ENCODE measurements at places on chromosomes 5 and 9.

DNA sequence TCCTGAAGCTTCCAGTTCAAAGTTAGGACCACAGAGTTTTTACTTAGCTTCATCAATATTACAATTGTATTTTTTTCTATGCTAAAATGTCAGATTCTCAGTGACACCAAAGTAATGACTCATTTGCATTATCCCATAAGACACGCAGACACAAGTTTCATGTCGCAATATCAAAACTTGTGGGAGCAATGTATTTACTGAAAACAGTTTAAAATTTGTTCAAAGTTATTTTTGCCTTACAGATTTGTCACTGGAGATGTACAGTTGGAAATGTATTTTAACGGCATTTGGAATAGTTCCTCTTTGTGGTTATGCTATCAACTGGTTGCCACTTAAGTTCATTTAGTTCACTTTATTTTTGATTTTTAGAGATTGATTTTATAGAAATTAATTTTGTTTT, 36.2 kb upstream of the DAP start:
- DNase-seq: no peak

DNA sequence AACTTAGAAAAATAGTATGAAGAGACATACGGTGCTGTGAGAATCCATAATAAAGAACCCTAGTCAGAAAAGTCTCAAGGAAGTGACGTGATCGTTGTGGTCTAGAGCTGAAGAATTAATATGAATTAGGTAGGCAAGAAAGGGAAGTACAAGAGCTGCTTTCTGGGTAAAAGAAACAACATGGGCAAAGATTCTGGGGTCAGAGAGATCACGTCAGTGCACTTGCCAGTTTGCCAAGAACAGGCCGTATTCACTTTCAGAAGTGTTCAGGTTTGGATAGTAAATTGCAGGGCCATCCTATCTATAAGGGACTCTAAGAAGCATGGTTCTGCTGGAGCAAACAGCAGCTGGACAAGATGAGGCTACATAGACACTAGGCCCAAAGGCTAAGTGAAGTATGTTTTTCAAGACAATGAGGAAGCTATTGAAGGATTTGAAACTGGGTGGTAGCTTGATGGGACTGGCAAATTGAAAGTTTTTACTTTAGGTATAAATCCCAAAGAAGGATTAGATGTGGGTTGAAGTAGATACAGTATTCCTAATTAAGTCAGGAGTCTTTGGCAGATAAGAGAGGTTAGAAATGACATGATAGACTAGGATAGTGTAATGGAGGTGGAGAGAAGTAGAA, 4.8 kb upstream of the CHD1 start:
- no peak for DNase-seq

GRCh38 chr5:9726931-9727330, 96.8 kb upstream of the TAS2R1 start:
- DNase-seq: no peak

DNA sequence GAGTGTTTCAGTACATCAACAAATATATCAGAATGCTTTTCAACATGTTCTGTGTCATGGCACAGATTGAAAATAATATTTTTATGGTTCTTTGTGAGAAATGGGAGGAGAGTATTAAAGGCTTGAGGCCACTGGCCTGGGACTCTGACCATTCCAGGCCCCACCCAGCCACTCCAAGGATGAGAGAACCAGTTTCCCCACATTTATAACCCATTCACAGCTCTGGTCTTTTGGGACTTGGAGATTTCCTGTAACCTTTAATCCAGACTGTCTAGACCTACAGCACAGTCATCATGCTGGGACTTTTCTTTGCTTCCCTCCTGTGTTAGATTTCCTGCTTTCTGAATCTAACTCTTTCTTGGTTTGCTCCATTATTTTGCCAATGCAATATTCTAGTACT, 389.6 kb downstream of the KIAA0825 start:
- DNase-seq: no peak

DNA sequence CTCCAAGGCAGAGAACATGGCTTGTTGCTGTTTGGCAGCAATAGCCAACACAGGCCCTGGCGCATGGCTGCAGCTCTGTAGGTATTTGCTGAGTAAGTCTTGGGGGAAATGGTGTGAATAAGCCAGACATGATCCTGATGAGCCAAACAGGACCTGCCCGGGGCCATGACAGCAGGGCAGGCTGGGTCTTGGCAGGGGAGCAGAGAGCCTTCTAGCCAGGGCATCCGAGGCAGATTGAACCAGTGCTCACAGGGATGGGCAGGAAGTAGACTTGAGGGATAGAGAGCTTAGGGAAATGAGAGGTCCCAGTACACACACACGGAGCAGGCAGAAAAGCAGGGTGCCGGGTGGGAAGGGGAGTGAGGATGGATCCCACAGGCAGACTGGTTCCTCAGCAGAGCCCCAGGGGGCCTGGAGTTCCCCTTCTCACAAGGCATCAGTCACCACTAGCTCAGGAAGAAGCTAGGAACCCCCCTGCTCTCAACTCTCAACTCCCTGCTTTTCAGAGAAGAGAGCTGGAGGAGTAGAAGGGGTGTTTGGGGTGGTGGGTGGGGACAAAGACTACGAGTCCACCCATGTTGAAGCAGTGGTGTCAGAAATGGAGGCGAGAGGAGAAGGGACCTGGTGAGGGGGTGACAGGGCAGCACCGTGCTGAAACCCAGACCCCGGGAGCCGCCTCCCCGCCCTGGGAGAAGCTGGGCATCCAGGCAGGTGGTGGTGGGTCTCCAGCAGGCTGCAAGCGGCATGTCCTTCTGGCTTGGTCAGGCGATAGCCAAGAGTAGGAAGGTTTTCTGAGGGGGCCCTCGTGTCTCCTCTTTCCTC, 111.1 kb downstream of the RGS3 start:
- DNase-seq: no peak

- peak; percentile 38 for DNase-seq
Observed at GRCh38 chr5:95808686-95809413, 13.7 kb downstream of the GLRX start.

- no peak for DNase-seq
Observed at GRCh38 chr9:79043916-79044315, 527.8 kb upstream of the TLE4 start.

DNA sequence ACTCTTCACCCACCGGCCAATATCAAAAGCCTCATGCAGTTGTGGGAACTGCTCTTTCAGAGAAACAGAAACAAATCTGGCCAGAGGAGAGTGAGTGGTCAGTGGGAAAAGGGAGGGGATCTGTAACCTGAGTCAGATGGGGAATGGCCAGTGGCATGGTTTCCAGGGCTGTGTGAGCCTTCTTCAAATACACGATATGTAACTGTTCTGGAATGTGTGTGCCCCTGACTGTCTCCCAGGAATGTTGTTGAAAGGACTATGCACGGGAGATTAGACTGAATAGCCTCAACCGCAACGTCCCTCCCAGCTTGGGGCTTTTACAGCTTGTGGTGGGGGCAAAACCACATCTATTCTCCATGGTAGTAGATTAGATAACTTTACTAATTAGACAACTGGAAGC, 60.8 kb downstream of the SH3TC2 start:
- DNase-seq: no peak

GRCh38 chr9:119611565-119611964, 242.3 kb upstream of the BRINP1 start:
- no peak for DNase-seq

GRCh38 chr5:155700333-155700732, 626.6 kb upstream of the SGCD start:
- no peak for DNase-seq

DNA sequence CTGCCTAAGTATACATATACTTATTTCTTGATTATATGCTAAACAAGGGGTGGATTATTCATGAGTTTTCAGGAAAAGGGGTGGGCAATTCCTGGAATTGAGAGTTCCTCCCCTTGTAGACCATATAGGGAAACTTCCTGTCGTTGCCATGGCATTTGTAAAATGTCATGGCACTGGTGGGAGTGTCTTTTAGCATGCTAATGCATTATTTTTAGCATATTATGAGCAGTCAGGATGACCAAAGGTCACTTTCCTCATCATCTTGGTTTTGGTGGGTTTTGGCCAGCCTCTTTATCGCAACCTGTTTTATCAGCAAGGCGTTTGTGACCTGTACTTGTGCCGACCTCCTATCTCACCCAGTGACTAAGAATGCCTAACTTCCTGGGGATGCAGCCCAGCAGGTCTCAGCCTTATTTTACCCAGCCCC, 80.9 kb downstream of the ALDH7A1 start:
- DNase-seq: no peak

GRCh38 chr5:30592833-30593232, 600.7 kb upstream of the CDH6 start:
- DNase-seq: no peak

GRCh38 chr9:79565245-79565644, 6.5 kb upstream of the TLE4 start:
- no peak for DNase-seq

GRCh38 chr9:76215066-76215465, 179.2 kb downstream of the RFK start:
- no peak for DNase-seq

DNA sequence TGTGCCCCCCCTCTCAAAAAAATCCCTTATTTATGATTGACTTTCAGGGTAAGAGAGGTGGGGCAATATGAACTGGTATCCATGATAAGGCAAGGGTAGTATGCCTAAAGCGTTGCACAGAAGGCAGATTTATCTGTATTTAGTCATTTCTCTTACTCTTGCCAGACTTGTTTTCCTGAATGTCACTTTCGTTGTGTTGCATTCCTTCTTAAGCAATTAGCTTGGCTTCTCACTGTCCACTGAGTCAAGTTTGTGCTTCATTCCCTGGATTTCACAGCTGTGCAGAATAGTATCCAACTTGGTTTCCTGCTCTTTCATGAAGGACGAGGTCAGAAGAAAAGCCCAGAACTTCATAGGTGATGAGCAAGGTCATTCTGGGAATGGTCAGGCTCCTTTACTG, 301.5 kb upstream of the ACTBL2 start:
- DNase-seq: no peak

All from stimulated activated CD8-positive, alpha-beta memory T cell treated with anti-CD3 and anti-CD28 coated beads, Interleukin-4, amount 100 ng/mL, for 1 hour (primary cell).